ENCODE measurements at places on chromosomes 5 and 9. TPM values are rescaled to one million over a fixed set of nuclear protein-coding genes. Genes with fewer than 3 reads are reported as not detected.

Gene GRPEL2
- 25.5 TPM for total RNA-seq

Gene ZDHHC11B
- not detected for total RNA-seq

- H3K36me3 ChIP-seq: no peaks in the 10 kb centered on the region
- H3K27me3 ChIP-seq: peaks cover 64% of the 10 kb centered on the region
These were observed 593.8 kb downstream of the CDK5RAP2 start for GRCh38 chr9:119986205-119986604.

DNA sequence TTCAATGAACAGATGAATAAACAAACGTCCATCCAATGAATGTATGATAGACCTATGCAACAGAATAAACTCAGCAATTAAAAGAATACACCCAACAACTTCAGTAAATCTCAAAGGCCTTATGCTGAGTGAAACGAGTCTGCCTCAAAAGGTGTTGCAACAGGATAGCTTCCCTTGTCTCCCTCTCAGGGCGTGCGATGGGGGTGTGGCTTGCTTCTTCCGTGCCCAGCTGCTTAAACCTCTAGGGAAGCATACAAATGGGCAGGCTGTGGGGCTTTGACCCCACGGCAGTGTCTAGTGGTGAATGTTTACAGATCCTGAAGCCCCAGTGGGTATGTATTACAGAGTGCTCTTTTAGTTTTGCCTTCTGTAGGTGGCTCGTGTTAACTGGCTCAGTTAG is 87.0 kb upstream of the CCL21 start:
- peaks cover 47% of the 10 kb centered on the region for H3K27me3 ChIP-seq
- no peak for DNase-seq
- no peak overlapping the region for H3K27ac ChIP-seq
- no peak overlapping the region for H3K4me3 ChIP-seq

GRCh38 chr5:20229303-20230005 is 241.5 kb upstream of the CDH18 start:
- DNase-seq: no peak
- H3K27me3 ChIP-seq: peaks cover 3% of the 10 kb centered on the region
- no peaks in the 10 kb centered on the region for H3K36me3 ChIP-seq

Data from chondrocyte (in vitro differentiated cells).